ENCODE measurements at places on chromosomes 1 and 21.

GRCh38 chr1:231969076-231969475 lies 342.5 kb downstream of the DISC1 start:
- DNase-seq = no peak

DNA sequence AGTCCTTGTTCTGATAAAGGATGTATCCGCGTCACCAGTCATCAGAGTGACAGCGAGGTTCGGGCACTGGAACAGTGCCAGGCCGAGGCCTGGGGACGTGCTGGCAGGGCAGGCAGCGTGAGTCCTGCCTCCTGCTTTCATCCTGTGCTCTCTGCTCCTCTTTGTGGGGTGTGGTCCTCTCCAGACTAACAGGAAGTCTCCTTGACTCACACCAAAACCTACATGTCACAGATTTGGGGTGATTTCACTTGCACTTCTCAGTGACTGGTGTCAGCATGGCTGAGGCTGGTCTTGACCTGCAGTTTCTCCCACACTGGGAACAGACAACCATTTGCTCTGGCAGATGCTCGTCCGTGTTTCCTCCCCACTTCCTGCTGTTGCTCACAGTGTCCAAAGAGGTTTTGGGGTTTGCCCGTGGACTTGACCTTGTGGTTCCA lies 8.8 kb upstream of the NLRP3 start:
- DNase-seq = no peak

GRCh38 chr1:101178688-101179491 lies 57.9 kb upstream of the S1PR1 start:
- DNase-seq = no peak

GRCh38 chr1:198657550-198658064 lies 18.8 kb downstream of the PTPRC start:
- peak; percentile 81 for DNase-seq

- no peak for DNase-seq
Measured at GRCh38 chr1:227786673-227787512, 28.6 kb upstream of the PRSS38 start.

DNA sequence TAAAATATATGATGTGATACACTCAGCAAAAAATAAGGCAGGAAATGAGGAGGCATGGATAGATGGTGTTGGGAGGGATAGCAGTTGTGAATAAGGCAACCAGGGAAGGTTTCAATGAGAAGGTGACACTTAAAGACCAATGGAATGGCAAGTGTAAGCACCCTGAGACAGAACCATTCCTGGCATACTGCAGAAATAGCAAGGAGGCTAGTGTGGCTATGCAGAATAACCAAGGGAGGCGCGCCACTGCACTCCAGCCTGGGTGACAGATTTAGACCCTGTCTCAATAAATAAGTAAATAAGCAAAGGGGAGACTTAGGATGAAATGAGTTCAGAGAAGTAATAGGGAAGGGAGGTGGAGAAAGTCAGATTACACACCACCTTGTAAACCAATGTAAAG lies 113.9 kb downstream of the TOMM20 start:
- no peak for DNase-seq

GRCh38 chr1:34884536-34884935 lies 25.0 kb upstream of the SMIM12 start:
- no peak for DNase-seq

DNA sequence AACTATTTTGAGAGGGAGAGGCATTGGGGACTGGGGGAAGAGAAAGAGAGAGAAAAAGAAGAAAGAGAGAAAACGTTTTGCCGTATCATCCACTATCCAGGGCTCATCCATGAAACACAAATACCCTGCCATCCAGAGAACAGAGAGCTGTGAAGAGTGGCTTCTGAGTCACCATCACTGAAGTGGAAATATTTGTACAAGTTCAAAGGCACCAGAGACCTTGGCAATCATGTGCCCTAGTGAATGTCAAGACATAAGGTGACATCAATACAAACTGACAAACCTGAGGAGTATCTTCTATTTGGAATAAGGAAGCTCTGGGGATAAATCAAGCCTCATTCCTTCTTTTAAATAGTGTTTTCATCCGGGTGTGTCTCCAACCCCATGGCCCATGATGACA lies 197.2 kb upstream of the PROX1 start:
- DNase-seq = no peak

DNA sequence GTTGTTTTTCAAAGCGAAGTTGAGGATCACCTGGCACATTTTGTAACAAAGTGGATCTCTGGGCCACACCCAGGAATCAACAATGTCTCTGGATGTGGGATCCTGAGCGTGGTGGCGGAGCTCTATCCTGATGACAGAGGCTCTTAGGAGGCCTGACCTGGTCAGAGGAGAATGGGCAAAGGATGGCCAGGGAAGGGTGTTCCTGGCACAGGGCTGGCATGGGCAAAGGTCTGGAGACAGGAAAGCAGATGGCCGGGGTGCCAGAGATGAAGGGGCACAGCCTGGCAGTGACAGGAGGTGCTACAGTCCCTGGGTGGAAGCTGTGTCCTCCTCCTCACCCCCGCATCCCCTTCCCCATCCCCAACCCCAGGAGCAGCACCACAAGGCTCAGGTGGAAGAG lies 20.0 kb upstream of the MFN2 start:
- DNase-seq = no peak

DNA sequence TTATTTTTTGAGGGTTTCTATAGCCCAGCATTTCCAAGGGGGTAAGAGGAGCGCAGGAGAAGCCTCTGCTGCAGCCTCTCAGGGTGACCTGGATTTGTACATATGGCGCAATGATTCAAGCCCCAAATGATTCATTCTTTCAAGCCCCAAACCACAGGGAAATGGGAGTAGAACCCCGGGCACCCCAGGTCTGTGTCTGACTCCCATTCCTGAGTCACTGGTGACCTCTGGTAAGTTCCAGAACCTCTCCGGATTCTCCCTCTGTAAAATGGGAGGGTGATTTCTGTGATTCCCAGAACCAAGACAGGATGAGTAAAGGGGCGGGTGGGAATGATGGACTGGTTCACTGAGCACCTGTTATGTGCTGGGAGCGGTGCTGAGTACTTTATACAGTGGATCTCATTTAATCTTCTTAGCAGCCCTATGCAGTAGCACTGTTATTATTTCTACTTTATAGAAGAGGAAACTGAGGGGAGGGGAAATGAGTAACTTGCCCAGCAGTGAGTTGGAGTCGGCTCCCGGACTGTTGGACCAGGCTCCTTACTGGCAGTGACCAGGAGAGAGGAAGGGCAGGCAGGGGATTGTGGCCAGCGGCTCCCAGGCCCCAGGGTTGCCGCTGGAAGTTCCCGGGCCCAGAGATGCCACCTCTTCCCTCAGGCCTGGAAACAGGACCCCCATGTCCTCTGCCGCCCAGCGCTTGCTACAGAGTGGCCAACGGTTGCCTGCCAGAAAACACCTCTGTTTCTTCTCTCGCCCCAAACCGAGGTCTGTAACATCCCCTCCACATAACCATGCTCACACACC lies 20.3 kb upstream of the SLC26A9 start:
- no peak for DNase-seq

DNA sequence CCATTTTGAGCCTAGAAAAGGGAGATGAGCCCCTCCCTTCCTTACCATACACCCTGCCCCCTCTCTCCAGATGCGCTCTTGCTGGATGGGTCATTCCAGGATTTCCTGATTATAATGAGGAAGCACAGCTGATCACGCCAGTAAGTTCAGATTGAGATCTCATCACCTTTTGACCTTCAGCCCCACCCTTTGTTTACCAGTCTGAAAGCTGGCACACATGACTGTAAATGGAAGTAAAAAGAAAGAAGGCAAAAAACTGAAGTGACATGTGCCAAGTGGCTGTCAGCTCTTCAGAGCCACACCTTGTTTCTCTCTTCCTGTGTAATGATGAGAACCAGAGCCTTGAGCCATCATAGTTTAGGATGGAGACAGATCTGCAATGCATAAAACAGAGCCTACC lies 27.9 kb downstream of the S1PR1 start:
- no peak for DNase-seq

GRCh38 chr1:205211839-205212536 lies 486 bp upstream of the DSTYK start:
- DNase-seq = no peak

DNA sequence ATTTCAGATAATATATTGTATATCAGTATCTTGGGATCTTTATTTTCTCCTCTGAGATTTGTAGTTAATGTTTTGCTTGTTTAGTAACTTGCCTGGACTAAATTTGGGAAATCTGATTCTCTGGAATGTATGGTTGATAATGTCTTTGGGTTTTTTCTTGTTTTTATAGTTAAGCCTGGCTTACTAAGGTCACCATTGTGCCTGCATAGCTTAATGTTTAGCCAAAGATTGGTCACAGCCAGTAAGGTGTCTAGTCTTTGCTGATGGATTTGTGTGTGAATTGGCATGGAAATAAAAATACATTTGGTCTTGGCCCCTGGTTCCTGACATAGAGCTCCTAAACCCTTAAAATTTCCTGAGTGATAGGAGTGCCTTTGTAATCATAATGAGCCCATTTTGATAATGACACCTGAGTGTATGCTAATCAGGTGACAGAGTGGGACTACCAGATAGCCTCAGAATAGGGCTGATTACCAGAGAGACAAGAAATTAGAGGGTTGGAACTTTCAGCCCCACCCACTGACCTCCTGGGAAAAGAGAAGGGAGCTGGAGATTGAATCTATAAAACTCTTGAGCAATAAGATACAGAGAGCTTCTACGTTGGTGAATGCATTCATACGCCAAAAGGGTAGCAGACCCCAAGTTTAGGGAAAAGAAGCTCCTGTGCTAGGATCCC lies 47.9 kb upstream of the NUF2 start:
- DNase-seq = no peak

DNA sequence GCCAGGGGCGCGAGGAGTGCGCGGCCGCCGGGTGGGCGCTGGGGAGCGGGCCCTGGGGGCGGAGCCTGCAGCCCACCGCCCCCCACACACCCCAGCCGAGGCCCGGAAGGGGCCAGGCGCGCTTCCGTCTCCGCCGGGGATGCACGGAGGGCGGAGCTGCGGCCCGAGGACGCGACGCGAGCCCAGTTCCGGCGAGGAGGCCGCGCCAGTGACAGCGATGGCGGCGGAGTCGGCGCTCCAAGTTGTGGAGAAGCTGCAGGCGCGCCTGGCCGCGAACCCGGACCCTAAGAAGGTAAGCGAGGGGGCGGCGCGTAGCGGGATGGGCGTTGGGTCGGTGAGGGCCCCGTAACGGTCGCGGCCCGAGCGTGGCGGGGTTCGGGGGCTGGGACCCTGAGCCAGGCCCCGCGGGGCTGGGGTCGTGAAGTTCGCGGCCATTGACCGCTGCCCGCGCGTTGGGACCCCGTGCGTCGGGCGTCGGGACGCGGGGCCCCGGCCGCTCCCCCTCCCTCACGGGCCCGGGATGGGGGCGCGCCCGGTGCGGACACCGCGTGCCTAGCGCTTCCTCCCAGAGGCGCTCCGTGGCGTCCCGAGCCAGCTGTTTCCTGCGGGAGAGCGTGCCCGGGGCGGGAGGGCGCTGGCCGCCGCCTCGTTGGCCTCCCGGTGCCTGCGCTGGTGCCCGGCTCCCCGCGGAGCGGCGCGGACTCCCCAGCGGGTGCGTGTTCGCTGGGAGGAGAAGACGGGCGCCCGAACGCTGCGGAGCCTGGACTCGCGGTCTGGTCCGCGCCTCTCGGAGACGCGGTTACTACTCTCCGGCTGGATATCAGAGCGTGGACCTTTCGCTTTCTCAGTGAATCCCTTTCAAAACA lies at the start of gene ELOA:
Gene ELOA (plus strand): TSS at position 185 of the 866 bp plus-strand sequence. CDS start 33 bp downstream, at position 218.
- no peak for DNase-seq

GRCh38 chr1:59070610-59071009 lies 226.3 kb upstream of the FGGY start:
- DNase-seq = no peak

DNA sequence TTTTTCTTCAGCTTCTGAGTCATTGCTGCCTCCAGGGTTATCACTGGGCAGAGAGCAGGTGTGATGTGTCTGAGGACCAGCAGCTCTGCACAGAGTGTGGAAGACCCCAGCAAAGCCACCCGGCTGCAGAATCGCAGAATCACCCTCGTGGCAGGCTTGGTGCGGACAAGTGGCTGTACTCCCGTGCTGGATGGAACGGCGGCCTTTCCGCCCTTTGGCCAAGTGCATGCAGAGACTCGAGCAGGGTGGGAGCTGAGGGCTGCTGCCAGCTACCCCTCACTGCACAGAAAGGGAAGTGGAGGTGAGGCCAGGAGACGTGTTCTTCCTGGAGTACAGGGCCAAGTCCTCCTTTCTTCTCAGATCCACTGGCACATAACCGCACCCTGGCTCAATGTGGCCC lies 162.5 kb downstream of the PCBP3 start:
- DNase-seq = no peak

DNA sequence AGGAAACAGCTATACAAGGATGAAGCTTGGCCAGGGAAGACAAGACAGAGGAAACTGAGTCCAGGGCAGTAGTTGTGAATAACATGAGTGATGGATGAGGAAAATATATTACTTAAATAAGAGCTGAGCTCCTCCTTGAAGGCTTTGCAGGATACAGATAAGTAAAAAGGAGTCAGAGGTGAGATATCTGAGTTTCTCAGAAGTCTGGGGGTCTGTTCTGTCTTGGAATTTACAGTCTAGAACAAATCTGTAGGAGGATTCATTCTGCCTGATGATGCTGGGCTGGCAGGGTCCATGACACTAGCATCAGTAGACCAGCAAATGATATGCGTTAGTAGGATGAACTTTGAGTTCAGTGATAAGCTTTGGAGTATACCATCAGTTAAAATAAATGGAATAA lies 266.1 kb upstream of the POGK start:
- DNase-seq = no peak

DNA sequence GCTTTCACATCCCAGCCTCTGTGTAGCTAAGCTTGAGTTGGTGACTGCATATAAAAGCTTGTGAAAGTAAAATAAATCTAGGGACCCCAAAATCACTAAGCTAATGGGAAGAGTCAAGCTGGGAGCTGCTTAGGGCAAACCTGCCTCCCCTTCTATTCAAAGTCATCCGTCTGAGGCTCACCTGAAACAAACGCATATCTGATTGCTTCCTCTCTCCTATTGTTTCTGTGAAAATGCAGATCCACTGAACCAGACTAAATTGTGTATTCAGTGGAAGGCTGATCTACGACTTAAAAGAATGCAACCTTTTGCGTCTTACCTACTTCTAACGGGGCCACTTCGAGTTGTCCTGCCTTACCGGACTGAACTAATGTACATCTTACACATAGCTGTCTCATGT lies 70.3 kb downstream of the LTN1 start:
- no peak for DNase-seq

GRCh38 chr1:183736343-183736742 lies 68.6 kb upstream of the RGL1 start:
- no peak for DNase-seq

- no peak for DNase-seq
Measured at GRCh38 chr1:148290881-148291280, 138.8 kb upstream of the NBPF11 start.

- DNase-seq = no peak
Measured at GRCh38 chr1:234435620-234436019, 43.4 kb downstream of the TARBP1 start.

DNA sequence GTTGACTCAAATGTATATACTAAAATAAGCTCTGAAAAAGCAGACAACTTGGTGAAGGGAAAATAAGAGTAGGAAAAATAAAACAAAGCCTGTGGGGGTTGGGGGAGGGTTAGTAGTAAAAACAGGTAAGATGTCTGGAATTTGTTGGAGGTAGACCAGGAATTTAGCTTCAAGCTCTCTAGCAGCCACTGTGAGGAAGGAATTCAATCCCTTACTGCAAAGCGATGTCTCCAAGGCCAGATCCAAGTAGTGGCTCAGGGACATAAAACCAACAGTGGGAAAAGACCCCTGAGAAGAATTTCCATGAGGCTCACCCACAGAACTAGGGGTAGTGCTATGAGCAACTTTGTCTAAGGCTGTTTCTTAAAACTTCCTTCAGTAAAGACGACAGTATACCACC lies 7.8 kb downstream of the ANGPTL7 start:
- no peak for DNase-seq

Measured in fibroblast of the conjunctiva (primary cell).